Right ventricle myocardium inferior (tissue), 1 donor: ENCODE measurements at places on chromosomes 11 and 22. TPM values are rescaled to one million over a fixed set of nuclear protein-coding genes. Genes with fewer than 3 reads are reported as not detected.

DNA sequence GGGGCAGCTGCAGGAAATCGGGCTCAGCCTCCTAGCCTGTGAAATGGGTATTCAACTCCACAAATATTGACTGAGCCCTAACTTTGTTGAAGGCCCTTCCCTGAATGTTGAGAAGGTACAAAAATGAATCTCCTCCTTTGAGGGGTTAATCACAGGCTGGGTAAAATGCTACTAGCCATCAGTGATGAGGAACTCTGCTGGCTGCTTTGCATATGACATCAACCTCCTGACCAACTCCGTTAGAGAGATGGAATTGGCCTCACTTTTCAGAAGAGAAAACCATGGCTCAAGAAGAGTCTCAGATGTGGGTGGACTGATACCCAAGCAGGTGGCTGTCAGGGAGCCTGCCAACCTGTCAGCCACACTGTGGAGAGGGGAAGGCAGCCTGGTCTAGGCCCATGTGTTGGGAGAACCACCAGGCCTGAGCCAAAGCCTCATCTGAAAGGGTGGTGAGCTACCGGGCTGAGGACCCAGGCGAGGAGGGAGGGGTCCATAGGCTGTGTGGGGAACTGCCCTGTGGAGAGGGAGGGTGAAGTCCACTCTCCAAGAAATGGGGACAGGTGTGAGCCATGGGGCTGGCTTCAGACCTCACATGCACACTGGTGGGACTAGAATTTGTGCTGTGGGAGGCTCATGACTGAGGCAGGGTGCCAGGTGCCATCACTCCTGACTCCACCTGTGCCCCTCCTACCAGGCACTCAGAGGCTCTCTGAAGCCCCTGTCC lies 11.8 kb downstream of the CDCA5 start:
- DNase-seq = no peak

GRCh38 chr11:1219446-1219833 lies 3.4 kb upstream of the MUC5B start:
- peak; percentile 18 for DNase-seq

DNA sequence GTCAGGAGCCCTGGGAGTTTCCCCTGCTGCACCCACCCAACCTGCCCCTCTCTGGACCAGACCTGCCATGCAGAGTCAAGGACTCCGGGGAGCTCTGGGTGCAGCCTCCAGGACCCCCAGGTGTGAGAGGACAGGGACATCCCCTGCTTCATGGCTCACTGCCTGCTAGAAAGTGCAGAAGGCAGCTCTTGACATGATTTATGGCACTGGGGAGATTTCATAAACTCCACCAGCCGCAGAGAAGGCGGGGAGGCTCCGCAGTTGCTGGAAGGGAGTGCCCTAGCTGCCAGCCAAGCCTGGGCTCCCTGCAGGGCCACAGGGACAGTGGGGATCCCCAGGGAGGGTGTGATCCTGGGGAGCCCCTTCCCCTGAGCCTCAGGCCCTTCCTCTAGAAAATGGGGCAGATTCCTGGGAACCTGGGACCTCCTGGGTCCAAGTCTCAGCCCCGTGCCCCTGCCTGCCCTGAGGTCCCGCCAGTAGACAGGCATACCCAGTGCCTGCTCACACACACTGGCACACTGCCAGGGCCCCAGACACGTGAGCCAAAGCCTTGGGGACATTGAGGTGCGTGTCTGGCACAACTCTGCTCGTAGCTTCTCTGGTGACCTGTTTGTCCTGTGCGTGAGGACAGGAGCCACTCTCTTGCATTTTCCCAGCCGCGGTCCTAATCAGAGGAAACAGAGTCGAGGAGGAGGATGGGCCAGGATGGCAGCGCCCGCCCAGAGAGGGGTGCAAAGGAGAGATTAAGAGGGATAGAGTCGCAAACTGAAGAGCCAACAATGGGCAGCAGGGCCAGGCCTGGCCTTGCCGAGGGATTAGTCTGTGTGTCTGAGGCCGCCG lies 13.8 kb downstream of the CABP7 start:
- DNase-seq = no peak

DNA sequence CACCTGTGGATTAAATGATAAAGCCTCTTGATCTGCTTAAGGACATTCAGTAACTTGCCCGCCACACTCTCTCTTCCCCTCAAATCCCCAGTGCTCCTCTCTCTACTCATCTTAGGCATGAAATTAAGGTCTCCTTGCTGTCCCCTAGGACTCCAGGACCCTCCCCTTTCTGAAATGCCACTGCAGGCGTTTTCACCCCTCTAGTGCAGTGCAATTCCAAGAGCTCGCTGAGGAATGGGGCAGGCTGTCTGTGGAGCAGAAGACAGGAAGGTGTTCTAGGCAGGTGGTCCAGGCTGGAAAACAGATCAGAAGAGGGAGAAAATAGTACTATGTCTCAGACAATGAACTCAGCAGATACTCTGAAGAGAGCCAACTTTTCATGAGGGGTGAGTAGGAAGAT lies 55.8 kb upstream of the ARHGAP42 start:
- DNase-seq = peak; percentile 47

DNA sequence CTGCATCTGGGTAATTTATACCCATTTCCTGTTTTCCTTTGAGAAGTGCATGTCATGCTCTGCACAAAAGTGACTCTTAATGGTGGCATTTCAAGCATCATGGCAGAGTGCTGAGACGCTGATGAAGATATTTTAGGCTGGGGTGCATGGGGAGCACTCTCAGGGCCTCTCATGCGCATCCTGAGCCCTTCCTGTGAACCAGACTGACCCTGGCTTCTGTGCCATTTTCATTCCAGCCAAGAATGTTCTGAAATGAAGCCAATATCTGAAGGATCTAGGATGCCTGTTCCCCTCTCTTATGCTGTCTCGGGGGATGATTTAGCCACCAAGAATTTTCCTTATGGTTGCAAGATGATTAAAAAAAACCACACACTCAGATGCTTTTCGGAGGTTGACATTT lies 61.5 kb downstream of the MIAT start:
- DNase-seq = no peak

DNA sequence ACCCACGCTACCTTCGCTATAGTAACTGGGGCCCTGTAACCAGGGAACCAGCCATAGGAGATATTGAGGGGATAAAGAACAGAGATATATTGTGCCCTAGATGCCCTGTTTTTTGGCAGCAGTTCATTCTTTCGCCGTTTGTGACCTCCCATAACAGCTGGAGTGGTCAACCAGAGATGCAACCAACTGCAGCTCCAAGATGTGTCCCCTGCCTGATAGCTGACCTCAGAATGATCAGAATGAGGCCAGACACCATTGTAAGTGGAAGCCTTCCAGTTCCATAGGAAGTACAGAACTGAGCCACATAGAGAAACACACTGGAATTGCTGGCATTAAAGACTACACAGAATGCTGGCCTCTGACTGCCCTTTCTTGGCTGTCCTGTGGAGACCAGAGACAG lies 39.2 kb downstream of the P4HA3 start:
- DNase-seq = no peak

GRCh38 chr11:74691755-74692154 lies 39.5 kb downstream of the CHRDL2 start:
- no peak for DNase-seq

- no peak for DNase-seq
Observed at GRCh38 chr11:109668973-109669634, 247.1 kb downstream of the C11orf87 start.

DNA sequence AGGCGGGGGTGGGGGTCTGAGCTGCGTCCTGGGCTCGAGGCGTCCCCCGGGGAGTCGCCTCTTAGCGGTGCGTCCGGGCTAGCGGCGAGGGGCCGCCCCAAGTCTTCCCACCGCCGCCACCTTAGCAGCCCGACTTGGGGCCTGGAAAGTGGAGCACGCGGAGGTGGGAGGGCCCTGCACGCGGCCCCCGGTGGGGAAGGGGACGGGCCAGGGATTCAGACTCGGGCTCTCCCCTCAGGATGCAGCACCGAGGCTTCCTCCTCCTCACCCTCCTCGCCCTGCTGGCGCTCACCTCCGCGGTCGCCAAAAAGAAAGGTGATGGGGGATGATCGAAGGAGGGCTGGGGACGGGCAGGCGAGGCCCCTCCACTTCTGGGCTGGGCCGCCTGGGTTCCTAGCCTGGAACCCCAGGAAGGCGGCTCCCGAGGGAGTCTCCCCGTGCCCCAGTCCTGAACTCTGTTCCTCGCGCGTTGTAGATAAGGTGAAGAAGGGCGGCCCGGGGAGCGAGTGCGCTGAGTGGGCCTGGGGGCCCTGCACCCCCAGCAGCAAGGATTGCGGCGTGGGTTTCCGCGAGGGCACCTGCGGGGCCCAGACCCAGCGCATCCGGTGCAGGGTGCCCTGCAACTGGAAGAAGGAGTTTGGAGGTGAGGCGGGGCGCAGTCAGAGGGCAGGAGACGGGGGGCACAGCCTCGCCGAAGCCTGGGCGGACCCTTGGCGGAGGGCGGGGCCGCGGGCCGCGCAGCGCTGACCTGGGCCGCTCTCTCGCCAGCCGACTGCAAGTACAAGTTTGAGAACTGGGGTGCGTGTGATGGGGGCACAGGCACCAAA lies 563 bp downstream of the MDK start:
- no peak for DNase-seq

- DNase-seq = no peak
Observed at GRCh38 chr11:69593851-69594250, 47.1 kb upstream of the CCND1 start.

DNA sequence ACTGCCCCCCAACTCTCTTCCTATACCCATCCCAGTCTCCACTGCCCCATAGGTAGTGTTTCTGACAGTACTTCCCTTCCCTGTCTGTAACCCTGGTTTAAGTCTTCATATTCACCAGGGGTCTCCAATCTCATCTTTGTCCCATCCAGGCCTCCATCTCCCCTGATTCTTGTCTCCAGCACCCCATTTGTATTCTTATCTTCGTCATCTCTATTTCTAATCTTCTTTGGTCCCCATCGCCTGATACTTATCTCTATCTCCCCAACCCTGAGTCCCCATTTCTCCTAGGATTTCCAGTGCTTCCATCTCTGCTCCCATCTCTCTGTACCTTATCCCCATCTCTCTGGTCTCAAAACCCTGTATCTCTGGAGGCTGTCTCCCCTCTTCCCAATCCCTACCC lies 1.8 kb downstream of the PHOX2A start:
- no peak for DNase-seq

DNA sequence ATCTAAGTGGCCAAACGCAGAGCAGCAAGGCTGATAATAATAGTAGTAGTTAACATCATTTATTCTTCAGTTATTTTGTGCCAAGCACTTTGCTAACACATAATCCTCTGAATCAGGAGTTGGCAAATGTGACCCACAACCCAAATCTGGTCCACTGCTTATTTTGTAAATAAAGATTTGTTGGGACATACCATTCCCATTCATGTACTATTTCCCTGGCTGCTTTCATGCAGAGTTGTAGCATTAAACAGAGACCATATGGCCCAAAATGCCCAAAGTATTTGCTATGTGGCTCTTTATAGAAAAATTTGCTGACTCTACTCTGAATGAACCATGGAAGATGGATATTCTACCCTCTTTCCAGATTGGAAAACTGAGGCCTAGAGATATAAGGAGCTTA lies 50.3 kb downstream of the COMMD9 start:
- no peak for DNase-seq

GRCh38 chr11:114279792-114280546 lies 16.2 kb upstream of the NNMT start:
- DNase-seq = no peak

The OR10A2 gene
- total RNA-seq = not detected

The OMP gene
- total RNA-seq = not detected

The CYB5R3 gene
- 268 TPM for total RNA-seq

The MFRP gene
- not detected for total RNA-seq

The SMC1B gene
- not detected for total RNA-seq

The KRTAP5-2 gene
- not detected for total RNA-seq

The C11orf21 gene
- 47.1 TPM for total RNA-seq

The CDCA5 gene
- 1.7 TPM for total RNA-seq
